ENCODE measurements at places on chromosomes 11 and 22. TPM values are rescaled to one million over a fixed set of nuclear protein-coding genes. Genes with fewer than 3 reads are reported as not detected.
A peak's percentile ranks its signal among the peaks of the same experiment; 100 is the strongest.

The CDK2AP2 gene
- 58.8 TPM for total RNA-seq

The RCOR2 gene
- total RNA-seq: 0.16 TPM

The PIWIL4 gene
- total RNA-seq: 0.53 TPM

The BATF2 gene
- 0.98 TPM for total RNA-seq

The DDIAS gene
- 14.2 TPM for total RNA-seq

The DLG2 gene
- 1.0 TPM for total RNA-seq

DNA sequence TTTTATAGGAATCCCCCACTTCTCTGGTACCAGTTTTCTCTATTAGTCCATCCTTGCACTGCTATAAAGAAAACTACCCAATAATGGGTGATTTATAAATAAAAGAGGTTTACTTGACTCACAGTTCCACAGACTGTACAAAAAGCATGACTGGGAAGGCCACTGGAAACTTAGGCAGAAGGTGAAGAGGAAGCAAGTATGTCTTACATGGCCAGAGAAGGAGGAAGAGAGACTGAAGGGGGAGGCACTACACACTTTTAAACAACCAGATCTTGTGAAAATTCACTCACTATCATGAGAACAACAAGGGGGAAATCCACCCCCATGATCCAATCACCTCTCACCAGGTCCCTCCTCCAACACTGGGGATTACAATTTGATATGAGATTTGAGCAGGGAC lies 68.9 kb upstream of the GNAZ start:
- no peak overlapping the region for H3K4me3 ChIP-seq
- no peaks in the 10 kb centered on the region for H3K4me1 ChIP-seq
- H3K36me3 ChIP-seq: no peaks in the 10 kb centered on the region
- H3K27ac ChIP-seq: no peak overlapping the region
- DNase-seq: no peak

DNA sequence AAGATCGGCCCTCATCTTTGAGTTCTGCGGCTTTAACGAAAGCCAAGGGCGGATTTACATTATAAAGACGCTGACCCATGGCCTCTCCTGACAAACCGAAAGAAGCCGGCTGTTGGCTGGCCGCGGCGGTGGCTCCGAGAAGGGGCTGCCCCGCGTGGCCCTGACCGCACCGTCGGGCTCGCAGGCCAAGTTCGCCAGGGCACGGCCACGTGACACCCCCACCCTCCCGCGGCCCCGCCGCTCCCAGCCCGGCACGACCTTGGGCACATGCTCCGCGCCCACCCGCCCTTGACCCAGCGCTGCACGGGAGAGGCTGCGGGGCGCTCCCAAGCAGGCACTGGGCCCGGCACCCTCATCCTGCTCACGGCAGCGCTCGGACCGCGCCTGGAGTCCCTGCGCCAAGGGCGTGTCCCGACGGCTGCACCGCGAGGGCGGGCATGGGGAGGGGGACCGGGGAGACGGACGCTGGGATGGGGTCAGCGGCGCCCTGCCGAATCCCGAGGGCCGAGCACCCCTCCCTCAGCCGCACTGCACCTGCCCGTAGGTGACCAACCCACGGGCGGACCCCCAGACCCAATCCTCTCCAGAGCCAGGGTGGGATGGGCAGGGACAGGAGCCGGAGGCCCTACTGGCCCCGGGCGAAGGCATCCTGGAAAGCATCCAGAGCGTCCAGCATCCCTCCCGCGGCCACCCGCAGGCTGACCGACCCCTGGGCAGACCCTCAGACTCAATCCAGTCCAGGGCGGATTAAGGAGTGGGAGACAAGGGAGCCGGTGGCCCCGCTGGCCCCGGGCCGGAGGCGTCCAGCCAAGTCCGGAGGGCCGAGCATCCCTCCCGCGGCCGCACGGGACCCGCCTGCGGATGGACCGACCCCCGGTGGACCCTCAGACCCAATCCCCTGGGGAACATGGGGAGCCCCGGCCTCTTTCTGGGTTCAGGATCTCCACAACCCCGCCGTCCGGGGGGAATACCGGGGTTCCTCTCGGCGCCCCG lies 759 bp downstream of the CPT1A start:
- H3K27ac ChIP-seq: peak overlapping the region; percentile 77
- H3K36me3 ChIP-seq: no peaks in the 10 kb centered on the region
- DNase-seq: no peak
- H3K4me1 ChIP-seq: peaks cover 33% of the 10 kb centered on the region
- peak overlapping the region; percentile 62 for H3K4me3 ChIP-seq
- H3K27me3 ChIP-seq: no peaks in the 10 kb centered on the region

- no peaks in the 10 kb centered on the region for H3K36me3 ChIP-seq
- H3K4me1 ChIP-seq: no peaks in the 10 kb centered on the region
- no peaks in the 10 kb centered on the region for H3K27me3 ChIP-seq
- no peak overlapping the region for H3K27ac ChIP-seq
Observed at GRCh38 chr11:113571531-113571930, 96.3 kb upstream of the DRD2 start.

DNA sequence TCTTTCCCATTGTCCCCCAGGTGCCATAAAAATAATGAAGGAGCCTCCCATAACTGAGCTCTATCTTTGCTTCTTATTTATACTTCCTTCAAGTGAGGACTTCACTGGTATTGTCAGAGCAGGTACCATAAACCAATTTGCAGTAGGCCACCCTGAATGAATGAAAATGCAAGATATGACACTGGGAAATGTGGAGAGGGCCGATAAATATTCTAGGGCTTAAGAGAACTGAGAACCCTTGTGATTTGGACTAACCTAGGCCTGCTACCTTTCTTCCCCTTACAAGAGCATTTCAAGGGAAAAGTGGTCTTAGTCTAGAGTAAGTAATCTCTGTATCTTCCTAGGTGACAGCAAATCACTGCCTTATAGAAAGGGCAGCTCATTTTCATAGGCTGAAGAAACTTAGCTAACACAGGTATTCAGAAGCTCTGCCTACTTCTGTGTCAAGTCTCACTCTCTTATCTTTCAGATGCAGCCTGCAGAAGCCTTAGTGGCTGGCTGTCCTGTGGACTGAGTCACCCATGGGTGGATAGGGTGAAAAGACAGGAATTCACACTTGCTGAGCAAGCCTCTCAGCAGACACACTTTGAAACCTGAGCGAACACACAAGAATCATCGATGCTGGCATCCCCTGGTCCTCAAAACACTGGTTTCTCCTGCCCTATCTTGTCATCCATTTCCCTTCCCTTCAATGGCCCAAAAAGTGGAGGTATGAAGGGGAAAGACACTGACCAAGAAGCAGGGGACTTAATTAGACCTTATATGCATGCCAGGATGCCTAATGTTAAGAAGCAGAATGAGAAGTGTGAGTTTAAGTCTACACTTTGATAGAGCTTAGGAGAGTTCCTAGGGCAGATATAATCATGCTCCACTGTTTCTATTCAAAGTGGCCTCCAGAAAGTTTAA lies 15.2 kb downstream of the NRIP3 start:
- H3K27ac ChIP-seq: no peak overlapping the region
- no peak for DNase-seq
- H3K36me3 ChIP-seq: no peaks in the 10 kb centered on the region
- no peaks in the 10 kb centered on the region for H3K4me1 ChIP-seq
- H3K4me3 ChIP-seq: no peak overlapping the region

- no peak overlapping the region for H3K4me3 ChIP-seq
- no peaks in the 10 kb centered on the region for H3K27me3 ChIP-seq
- H3K4me1 ChIP-seq: peaks cover 16% of the 10 kb centered on the region
- no peak for DNase-seq
Observed at GRCh38 chr11:86152006-86152862, 83.3 kb upstream of the PICALM start.

- DNase-seq: no peak
- no peaks in the 10 kb centered on the region for H3K27me3 ChIP-seq
- no peak overlapping the region for H3K4me3 ChIP-seq
- H3K27ac ChIP-seq: no peak overlapping the region
- no peaks in the 10 kb centered on the region for H3K4me1 ChIP-seq
Observed at GRCh38 chr11:132650969-132651720, 881.2 kb downstream of the OPCML start.

DNA sequence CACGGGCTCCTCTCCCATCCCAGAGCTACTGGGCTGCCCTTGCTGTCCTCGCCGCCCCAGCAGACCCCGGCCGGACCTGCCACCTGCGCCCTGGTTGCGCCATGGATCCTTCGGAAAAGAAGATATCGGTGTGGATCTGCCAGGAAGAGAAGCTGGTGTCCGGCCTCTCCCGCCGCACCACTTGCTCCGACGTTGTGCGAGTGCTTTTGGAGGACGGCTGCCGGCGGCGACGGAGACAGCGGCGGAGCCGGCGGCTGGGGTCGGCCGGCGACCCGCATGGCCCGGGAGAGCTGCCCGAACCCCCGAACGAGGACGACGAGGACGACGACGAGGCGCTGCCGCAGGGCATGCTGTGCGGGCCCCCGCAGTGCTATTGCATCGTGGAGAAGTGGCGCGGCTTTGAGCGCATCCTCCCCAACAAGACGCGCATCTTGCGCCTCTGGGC lies 382 bp downstream of the RASSF10 start:
- no peaks in the 10 kb centered on the region for H3K4me1 ChIP-seq
- H3K27me3 ChIP-seq: no peaks in the 10 kb centered on the region
- H3K27ac ChIP-seq: no peak overlapping the region
- no peak for DNase-seq
- no peaks in the 10 kb centered on the region for H3K36me3 ChIP-seq

DNA sequence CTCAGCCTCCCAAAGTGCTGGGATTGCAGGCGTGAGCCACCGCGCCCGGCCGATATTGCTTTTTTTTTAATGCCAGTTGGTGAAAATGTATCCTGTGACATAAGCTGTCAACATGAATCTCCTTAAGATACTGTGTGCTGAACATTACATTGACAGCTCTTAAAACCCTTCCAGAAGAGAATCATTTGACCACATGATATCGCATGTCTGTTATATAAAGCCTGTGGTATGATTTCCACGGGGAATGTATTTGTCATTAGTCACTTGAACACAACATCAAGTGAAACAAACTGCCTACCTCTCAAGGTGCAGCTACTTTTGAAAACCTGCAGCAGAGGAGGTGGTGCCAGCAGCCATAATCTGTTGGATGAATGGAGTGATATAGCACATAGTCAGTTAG lies 67.0 kb downstream of the BCL2L13 start:
- H3K27ac ChIP-seq: peak overlapping the region; percentile 85
- peaks cover 2% of the 10 kb centered on the region for H3K36me3 ChIP-seq
- peaks cover 8% of the 10 kb centered on the region for H3K4me1 ChIP-seq
- no peak overlapping the region for H3K4me3 ChIP-seq
- DNase-seq: no peak

GRCh38 chr11:10544491-10545465 lies 3.8 kb upstream of the RNF141 start:
- H3K36me3 ChIP-seq: no peaks in the 10 kb centered on the region
- H3K27ac ChIP-seq: no peak overlapping the region
- H3K27me3 ChIP-seq: no peaks in the 10 kb centered on the region
- H3K4me3 ChIP-seq: no peak overlapping the region
- DNase-seq: no peak
- peaks cover 5% of the 10 kb centered on the region for H3K4me1 ChIP-seq

DNA sequence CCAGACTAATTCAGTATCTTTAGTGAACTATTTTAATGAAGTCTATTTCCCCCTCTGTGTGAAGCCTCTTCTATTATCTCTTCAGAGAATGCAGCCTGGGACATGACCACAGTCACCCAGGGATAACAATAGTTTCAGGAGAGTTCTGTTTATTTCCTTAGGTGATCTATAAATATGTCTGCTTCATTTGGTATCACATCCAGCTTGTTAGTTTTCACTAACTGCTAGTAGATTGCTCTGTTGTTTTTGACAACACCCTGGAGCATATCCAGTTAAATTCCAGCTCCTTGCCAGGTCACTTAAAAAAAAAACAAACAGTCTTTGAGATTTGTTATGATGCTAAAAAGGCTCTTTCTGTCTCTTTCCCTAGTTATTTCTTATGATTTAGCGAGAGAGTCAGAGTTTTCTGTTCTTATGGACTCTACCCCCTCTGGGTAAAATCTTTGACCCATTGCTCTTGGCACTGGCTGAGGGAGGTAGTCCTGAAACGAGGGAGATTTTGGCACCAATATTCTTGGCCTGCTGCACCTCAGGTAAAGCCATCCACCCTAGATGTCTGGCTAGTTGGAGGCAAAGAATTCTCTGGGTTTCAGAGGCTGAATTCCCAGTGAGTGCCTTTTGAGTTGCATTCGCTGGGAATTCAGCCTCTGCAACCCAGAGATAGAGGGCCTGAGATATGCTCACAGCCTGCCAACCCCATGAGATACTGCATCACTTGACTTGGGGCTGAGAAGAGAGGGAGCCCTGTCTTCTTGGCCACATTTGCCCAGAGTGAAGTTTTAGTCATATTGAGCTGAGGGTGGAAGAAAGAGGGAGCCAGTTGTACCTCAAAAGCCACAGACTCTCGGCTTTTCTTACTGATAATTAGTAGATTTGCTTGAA lies 159.1 kb downstream of the PGR start:
- DNase-seq: no peak
- H3K4me3 ChIP-seq: no peak overlapping the region
- H3K27me3 ChIP-seq: no peaks in the 10 kb centered on the region
- no peaks in the 10 kb centered on the region for H3K4me1 ChIP-seq

DNA sequence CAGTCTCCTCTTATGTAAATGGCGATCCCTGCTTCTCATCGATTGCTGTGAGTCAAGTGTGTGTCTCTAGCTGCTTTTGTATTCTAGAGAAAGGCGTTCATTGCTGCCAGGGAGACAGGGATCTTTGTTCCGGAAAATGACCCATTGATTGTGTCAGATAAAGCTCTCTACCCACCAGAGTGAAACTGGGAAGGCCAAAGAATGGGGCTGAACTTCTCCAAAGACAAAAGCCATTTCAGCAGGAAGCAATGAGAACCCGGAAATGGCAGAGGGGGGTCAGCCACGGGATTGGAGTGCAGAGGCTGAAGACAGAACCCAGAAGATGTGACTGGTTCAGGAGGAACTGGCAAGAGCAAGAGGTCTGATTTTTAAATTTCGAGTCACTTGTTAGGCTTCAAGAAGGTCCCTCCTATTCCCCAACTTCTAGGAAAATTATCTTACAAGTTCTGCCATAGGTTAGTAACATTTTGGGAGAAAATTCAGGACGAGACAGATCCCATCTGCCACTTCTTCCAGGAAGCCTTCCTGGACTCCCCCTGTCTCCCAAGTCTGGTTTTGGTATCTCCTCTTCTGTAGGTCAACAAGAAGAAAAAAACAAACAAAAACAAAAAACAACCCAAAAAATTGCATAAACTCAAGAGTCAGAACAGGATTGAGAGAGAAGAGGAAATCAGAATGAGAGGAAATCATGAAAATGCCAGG lies 110.6 kb downstream of the NECTIN1 start:
- no peak overlapping the region for H3K4me3 ChIP-seq
- no peak for DNase-seq
- H3K27ac ChIP-seq: no peak overlapping the region
- H3K4me1 ChIP-seq: no peaks in the 10 kb centered on the region
